Peyer's patch (tissue), 4 donors: ENCODE measurements at places on chromosomes 4 and X. TPM values are rescaled to one million over a fixed set of nuclear protein-coding genes. Genes with fewer than 3 reads are reported as not detected.

- DNase-seq: no peak
Measured at GRCh38 chr4:169103966-169104412, 93.9 kb upstream of the CBR4 start.

GRCh38 chr4:8648296-8648695 is 55.7 kb downstream of the CPZ start:
- DNase-seq: no peak

Gene ARHGAP6
- total RNA-seq: 30.5 TPM

DNA sequence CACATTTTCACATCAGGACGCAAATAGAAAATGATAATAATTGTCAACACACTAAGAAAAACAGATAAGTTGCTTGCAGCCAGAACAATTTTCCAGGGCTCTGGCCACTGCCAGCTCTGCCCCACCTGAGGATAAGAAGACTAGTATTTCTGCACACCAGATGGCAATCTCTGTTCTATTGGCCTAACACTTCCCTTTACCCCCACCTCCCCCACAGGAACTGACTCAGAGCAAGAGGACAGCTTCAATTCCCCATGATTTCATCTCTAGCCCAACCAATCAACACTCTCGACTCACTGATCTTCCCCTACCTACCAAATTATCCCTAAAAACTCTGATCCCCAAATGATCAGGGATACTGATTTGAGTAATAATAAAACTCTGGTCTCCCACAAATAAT is 164.0 kb downstream of the SMARCA1 start:
- DNase-seq: no peak

DNA sequence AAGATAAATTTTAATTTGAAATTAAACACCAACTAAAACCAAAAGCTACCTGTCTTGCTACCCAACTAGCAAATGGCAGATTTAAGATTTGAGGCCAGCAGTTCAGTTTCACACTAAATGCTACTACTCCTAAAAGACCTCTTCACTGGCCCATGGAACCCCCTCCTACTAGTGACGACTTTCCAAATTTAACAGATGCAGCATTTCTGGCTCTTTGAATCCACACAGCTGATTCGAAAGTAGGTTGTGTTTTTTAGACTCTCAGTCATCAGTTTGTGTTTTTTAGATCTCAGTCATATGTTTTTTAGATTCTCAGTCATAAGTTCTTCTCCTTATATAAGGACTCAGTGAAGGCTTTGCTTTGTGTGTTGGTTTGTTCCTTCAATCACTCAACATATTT is 11.1 kb upstream of the CC2D2A start:
- DNase-seq: no peak

Gene RHOXF1
- total RNA-seq: 7.2 TPM

DNA sequence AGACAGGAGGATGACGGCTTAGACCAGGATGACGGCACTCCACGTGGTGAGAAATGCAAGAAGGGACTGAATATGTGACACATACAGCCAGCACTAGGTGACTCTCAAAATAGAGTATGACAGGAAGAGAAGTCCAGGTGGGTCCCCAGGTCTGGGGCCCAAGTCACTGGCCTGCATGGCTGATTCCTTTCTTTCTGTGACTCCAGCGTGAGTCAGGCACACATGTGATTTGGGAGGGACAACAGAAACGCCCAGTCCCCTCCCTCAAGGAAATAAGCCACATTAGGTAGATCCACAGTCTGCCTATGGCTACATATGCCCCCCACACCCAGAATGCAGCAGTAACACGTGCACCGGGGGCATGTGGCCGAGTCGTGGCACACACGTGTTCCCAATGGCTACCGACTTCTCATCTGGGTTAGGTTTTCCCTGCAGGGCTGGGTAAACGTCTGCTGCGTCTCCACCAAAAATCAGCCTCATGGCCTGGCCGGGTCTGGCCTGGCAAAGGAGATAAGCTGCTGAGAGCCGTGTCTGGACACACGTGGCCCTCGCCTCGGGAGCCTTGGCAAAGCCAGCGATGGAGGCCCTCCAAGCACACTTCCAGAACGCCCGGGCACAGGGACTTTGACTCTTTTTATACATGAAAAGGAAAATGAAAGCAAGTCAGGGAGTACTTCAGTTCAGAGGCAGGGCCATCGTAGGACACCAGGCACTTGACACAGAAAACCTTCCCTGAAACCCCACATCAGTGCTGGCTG is 19.3 kb downstream of the SEL1L3 start:
- peak; percentile 76 for DNase-seq

DNA sequence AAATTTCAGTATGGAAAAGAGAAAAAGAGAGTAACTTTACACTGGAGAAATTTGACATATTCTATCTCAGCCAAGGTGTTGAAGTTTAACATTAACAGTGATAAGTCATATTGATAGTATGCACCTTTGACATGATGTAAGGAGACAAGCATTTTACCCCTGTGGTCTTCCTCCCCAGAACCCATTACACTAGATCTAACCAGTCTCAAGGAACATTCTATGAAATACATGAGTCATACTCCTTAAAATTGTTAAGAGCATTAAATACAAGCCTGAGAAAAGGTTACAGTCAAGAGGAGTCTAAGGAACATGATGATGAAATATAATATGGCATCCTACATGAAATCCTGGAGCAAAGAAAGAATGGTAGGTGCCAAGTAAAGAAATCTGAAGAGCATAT is 1151.3 kb upstream of the IGFBP7 start:
- no peak for DNase-seq

GRCh38 chr4:153126137-153126536 is 78.1 kb upstream of the TRIM2 start:
- no peak for DNase-seq

DNA sequence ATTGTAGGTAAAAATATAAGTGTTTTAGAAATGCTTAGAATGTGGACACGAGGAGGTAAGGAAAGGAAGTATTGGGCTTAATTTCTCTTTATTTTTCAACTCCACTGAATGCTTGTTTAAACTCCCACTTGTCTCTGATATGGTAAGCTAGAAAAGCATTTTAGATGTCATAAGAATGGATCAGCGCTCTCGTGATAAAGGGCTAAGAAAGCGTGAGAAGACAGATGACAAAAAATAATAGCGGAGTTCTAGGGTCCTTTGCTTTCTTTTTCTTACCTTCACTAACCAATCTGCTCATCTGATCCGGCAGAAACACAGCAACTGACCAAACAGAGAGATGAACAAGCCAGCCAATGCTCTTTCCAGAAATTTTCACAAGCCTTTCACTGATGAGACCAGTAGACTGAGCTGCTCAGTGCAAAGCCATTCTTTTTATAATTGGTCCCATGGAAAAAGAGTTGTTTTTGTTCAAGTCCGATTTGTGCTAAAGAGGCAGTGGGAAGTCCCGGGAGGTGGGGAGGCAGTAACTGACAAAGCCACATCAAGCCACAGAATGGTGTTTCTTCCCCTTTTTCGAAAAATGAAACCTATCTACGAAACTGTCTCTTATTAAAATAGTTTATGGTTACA is at the start of gene TASL:
TSS of gene TASL (minus strand) at position 405 of the 630 bp plus-strand sequence. CDS start 17,411 bp downstream, outside the sequence.
- DNase-seq: peak; percentile 63

DNA sequence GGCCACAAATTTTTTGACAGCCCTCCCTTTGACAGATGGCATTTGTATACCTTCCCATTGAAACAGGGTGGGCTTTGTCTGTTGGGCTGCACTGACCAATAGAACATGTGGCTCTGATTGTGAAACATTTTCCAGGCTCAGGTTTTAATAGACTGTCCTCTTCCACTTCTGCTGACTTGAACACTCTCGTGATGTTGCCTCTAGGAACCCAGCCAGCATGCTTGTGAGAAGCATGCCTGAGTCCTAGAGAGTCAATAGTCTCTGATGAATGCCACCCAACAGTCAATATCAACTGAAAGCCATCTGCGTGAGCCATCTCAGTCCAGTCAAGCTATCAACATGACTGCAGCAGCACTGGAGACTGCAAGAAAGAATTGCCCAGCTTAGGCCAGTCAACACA is 290.0 kb downstream of the SLC7A11 start:
- no peak for DNase-seq

Gene REELD1
- 1.7 TPM for total RNA-seq

- DNase-seq: no peak
Measured at GRCh38 chr4:164207460-164207859, 546.5 kb upstream of the SMIM31 start.

Gene DSPP
- not detected for total RNA-seq

GRCh38 chr4:8093587-8094274 is 64.9 kb downstream of the ABLIM2 start:
- DNase-seq: no peak

DNA sequence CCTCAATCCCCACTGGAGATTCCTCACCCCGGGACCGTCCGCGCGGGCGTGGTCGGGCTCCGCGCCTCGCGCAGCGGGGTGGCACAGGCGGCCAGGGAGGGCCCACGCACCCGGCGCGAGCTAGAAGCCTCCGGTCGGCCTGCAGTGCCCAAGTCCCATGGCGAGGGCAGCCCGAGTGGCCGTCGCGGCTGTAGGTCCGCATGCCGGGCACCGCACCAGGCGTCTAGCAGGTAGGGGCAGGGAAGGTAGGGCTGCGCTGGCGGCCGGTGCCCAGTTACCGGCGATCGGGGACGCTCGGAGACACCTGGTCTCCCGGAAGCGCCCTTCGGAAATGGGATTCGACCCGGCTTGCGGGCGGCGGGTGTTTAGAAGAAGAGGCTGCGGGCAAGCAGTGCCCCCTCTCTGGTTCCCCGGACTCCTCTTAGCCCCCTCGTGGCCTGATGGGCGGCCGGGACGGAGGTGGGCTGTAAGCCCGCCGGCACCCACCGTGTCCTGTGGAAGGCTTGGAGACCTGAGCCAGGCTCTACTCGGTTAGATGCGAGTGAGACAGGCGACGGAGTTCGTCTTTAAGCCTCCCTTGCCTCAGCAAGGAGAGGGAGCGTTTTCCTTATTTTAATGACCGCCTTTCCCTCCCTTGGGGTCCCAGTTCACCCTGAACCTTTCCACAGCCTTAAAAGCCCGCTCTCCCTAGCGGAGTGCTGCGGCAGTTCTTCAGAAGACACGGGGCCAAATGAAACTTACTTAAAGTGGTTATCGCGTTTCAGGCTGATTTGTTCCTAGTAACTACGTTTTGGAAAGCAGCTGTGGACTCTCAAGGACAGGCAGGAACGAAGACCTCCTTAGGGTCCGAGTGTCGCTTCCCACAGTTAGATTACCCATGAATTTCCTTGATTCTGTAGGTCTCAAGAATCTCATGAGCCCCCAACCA is 821 bp downstream of the SLITRK2 start:
- DNase-seq: no peak

- DNase-seq: no peak
Measured at GRCh38 chrX:40531056-40531826, 49.5 kb upstream of the ATP6AP2 start.

- no peak for DNase-seq
Measured at GRCh38 chr4:87151730-87152129, 68.7 kb downstream of the KLHL8 start.

GRCh38 chr4:102169345-102169744 is 175.9 kb downstream of the SLC39A8 start:
- DNase-seq: no peak

GRCh38 chrX:9466124-9466495 is 1.3 kb downstream of the TBL1X start:
- peak; percentile 68 for DNase-seq

GRCh38 chr4:11685481-11685880 is 256.8 kb upstream of the HS3ST1 start:
- DNase-seq: no peak

DNA sequence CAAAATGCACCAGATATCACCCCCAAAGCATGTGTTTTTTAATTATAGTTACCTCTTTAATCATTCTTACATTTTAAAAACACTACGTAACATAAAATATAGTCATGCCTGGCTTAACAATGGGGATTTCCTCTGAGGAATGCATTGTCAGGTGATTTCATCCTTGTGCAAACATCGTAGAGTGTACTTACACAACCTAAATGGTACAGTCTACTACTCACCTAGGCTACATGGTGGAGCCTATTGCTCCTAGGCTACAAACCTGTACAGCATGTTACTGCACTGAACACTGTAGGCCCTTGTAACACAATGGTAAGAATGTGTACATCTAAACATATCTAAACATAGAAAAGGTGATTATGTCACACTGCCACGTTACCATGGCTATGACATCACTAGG is 208.6 kb downstream of the SPOCK3 start:
- DNase-seq: no peak

DNA sequence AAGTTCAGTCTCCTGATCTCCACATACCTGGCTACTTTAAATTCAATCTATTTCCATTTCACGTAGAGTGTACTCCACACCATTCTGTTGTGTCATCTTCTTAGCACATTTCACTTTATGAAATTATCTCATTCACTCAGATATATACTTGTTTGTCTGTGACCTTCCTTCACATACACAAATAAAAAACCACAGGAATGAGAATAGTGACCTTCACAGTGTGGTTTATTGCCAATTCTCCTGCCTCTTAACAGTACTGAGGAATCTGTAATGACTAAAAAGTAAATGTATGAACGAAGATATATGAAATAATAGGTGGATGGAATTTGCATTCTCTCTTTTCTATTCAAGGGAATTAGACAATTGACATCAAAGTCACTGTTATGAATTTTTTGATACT is 183.9 kb upstream of the PCDH7 start:
- DNase-seq: no peak

GRCh38 chr4:172985552-172985951 is 183.1 kb upstream of the GALNT7 start:
- DNase-seq: no peak

- DNase-seq: no peak
Measured at GRCh38 chr4:83989835-83990234, 453.9 kb downstream of the GPAT3 start.

DNA sequence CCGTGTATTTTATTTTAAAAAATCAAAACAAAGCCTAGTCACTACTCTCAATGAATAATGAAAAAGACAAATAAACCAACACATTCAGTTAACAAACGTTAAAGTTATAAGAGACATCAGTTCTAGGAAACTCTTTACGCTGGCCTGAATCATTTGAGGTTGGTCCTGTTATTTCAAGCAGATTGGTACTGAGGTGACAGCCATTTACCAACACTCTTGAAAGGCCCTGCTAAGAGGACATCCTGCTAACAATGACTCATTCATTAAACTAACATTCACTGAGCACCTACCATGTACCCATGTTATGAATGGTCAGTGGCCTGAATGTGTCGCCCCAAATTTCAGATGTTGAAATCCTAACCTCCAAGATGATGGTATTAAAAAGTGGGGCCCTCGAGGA is 57.1 kb upstream of the ADGRG2 start:
- DNase-seq: no peak
